ENCODE measurements at places on chromosomes 1 and 21. TPM values are rescaled to one million over a fixed set of nuclear protein-coding genes. Genes with fewer than 3 reads are reported as not detected.

RBM11 gene
- total RNA-seq = not detected

OR2M3 gene
- total RNA-seq = not detected

GUCA2B gene
- not detected for total RNA-seq

SLC9C2 gene
- 2.0 TPM for total RNA-seq
